Thoracic aorta (tissue), 2 donors: ENCODE measurements at places on chromosomes 6 and 20.

- H3K4me3 ChIP-seq: no peak overlapping the region
- H3K27ac ChIP-seq: no peak overlapping the region
- H3K36me3 ChIP-seq: no peaks in the 10 kb centered on the region
- no peaks in the 10 kb centered on the region for H3K27me3 ChIP-seq
- DNase-seq: no peak
- no peaks in the 10 kb centered on the region for H3K4me1 ChIP-seq
Measured at GRCh38 chr6:90249458-90249857, 47.2 kb downstream of the BACH2 start.

- DNase-seq: no peak
- no peak overlapping the region for H3K4me3 ChIP-seq
- no peaks in the 10 kb centered on the region for H3K4me1 ChIP-seq
Measured at GRCh38 chr6:108798670-108799353, 49.4 kb upstream of the ARMC2 start.

DNA sequence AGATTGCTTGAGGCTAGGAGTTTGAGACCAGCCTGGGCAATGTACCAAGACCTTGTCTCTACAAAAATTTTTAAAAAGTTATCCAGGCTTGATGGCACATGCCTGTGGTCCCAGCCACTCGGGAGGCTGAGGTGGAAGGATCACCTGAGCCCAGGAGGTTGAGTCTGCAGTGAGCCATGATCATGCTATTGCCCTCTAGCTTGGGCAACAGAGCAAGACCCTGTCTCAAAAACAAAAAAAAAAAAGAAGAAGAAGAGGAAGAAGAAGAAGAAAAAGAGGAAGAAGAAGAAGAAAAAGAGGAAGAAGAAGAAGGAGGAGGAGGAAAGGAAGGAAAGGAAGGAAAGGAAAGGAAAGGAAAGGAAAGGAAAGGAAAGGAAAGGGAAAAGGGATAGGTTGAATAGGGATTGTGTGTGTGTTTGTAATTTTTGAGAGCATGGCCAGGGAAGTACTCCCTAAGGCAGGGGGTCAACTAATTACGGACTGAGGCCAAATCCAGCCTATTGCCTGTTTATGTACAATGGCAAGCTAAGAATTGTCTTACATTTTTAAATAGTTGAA lies 43.0 kb upstream of the ZNF217 start:
- H3K27ac ChIP-seq: no peak overlapping the region
- no peaks in the 10 kb centered on the region for H3K27me3 ChIP-seq
- H3K4me3 ChIP-seq: no peak overlapping the region
- no peaks in the 10 kb centered on the region for H3K4me1 ChIP-seq

- no peaks in the 10 kb centered on the region for H3K36me3 ChIP-seq
- no peaks in the 10 kb centered on the region for H3K27me3 ChIP-seq
- peaks cover 17% of the 10 kb centered on the region for H3K4me1 ChIP-seq
- DNase-seq: no peak
- H3K27ac ChIP-seq: no peak overlapping the region
Measured at GRCh38 chr6:1667805-1668175, 58.1 kb downstream of the FOXC1 start.

GRCh38 chr6:87714093-87714842 lies 12.2 kb upstream of the AKIRIN2 start:
- no peaks in the 10 kb centered on the region for H3K27me3 ChIP-seq
- peaks cover 3% of the 10 kb centered on the region for H3K4me1 ChIP-seq
- H3K27ac ChIP-seq: no peak overlapping the region

GRCh38 chr6:6781873-6782227 lies 193.3 kb downstream of the LY86 start:
- H3K4me1 ChIP-seq: peaks cover 5% of the 10 kb centered on the region
- H3K4me3 ChIP-seq: no peak overlapping the region
- no peak overlapping the region for H3K27ac ChIP-seq
- H3K27me3 ChIP-seq: no peaks in the 10 kb centered on the region
- no peak for DNase-seq
- H3K36me3 ChIP-seq: no peaks in the 10 kb centered on the region
